ENCODE measurements at places on chromosomes 2 and 18. TPM values are rescaled to one million over a fixed set of nuclear protein-coding genes. Genes with fewer than 3 reads are reported as not detected.

NGEF gene
- 3.2 TPM for total RNA-seq

PSD4 gene
- total RNA-seq: 1.3 TPM

ASB18 gene
- total RNA-seq: not detected

C1GALT1C1L gene
- not detected for total RNA-seq

COL6A3 gene
- 3.4 TPM for total RNA-seq

SLC35F6 gene
- total RNA-seq: 11.6 TPM

ANKRD30BL gene
- total RNA-seq: not detected

HOXD10 gene
- total RNA-seq: not detected

ERFE gene
- 2.5 TPM for total RNA-seq

GRCh38 chr2:10559101-10559500 is 111.0 kb upstream of the ODC1 start:
- H3K27me3 ChIP-seq: no peaks in the 10 kb centered on the region
- H3K4me3 ChIP-seq: no peak overlapping the region
- no peaks in the 10 kb centered on the region for H3K4me1 ChIP-seq
- DNase-seq: no peak
- H3K27ac ChIP-seq: no peak overlapping the region
- H3K36me3 ChIP-seq: no peaks in the 10 kb centered on the region

GRCh38 chr18:79868168-79868784 is 70.5 kb downstream of the KCNG2 start:
- H3K27ac ChIP-seq: no peak overlapping the region
- no peak for DNase-seq
- H3K4me3 ChIP-seq: no peak overlapping the region
- H3K36me3 ChIP-seq: no peaks in the 10 kb centered on the region
- no peaks in the 10 kb centered on the region for H3K27me3 ChIP-seq
- no peaks in the 10 kb centered on the region for H3K4me1 ChIP-seq

GRCh38 chr2:168997118-168997521 is 34.0 kb downstream of the ABCB11 start:
- H3K27me3 ChIP-seq: no peaks in the 10 kb centered on the region
- no peaks in the 10 kb centered on the region for H3K36me3 ChIP-seq
- H3K4me3 ChIP-seq: no peak overlapping the region
- H3K27ac ChIP-seq: no peak overlapping the region

GRCh38 chr2:39778775-39779340 is at the start of gene THUMPD2:
TSS of gene THUMPD2 (minus strand) at chr2:39779258. CDS start at chr2:39779239, 19 bp downstream.
- no peaks in the 10 kb centered on the region for H3K27me3 ChIP-seq
- H3K4me3 ChIP-seq: peak within 1 kb of the TSS; percentile 86
- H3K4me1 ChIP-seq: peaks cover 4% of the 10 kb centered on the region
- H3K27ac ChIP-seq: peak within 1 kb of the TSS; percentile 78
- H3K36me3 ChIP-seq: peaks cover 5% of the 10 kb centered on the region

DNA sequence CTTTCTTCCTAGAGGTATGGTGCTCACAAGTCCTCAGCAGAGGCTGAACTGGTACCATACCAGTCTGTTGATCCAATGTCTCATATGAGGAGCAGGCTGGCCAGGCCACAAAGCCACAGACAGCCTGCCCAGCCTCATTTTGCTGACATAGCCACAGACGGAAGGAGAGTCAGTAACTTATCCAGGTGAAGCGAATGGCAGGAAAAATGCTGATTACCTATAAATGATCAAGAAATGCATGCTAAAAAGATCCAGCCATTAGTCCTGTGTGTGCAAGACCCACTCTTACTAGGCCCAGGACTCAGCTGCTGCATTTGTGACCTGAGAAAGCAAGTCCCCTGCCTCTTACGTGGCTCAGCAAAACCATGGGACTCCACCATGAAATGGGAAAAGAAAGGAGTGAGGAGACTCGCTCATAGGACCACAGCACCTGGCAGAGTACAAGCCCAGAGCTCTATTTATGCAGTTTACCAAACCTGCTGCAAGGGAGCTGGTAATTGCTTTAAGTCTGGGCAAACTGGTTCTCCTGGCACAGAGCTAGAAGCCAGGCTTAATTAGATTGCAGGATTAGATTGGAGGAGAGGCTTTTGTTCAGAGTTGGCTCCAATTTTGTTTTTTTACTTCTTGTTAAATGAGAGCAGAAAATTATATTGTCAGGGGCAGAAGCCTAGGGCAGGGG is 19.0 kb downstream of the RHOB start:
- no peaks in the 10 kb centered on the region for H3K36me3 ChIP-seq
- no peak for DNase-seq
- H3K4me3 ChIP-seq: no peak overlapping the region
- H3K27me3 ChIP-seq: no peaks in the 10 kb centered on the region
- no peak overlapping the region for H3K27ac ChIP-seq

GRCh38 chr2:146131048-146131447 is 1611.1 kb upstream of the ZEB2 start:
- H3K36me3 ChIP-seq: no peaks in the 10 kb centered on the region
- no peak for DNase-seq
- H3K27me3 ChIP-seq: no peaks in the 10 kb centered on the region
- no peak overlapping the region for H3K27ac ChIP-seq

DNA sequence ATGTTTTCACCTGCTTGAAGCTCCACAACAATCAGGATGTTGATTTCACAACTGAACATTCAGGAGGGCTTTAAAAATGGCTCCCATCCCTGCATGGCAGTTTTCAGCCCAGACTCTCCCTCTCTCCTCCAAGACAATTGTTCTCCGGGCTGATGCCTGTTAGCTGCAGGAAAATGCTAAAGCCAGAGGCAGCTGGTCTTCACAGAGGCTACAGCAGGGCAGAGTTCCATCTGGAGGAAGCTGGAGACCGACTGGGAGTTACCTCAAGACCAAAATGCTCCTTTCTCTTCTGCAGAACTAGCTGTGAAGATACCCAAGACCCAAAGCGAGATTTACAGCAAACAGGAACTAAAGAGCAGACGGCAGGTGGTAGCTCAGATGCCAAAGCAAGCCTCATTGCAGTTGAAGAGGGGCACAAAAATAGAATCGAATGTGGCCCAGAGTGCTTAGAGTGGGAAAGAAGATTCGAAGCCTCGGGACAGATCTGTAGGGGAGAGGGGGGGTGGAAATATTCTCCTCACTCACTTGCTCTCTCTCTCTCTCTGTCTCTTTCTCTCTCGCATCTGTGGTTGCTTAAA is 423.6 kb downstream of the ZNF521 start:
- no peak overlapping the region for H3K4me3 ChIP-seq
- H3K27ac ChIP-seq: no peak overlapping the region
- no peak for DNase-seq
- no peaks in the 10 kb centered on the region for H3K36me3 ChIP-seq

- H3K4me3 ChIP-seq: no peak overlapping the region
- DNase-seq: no peak
- H3K36me3 ChIP-seq: no peaks in the 10 kb centered on the region
- no peak overlapping the region for H3K27ac ChIP-seq
- H3K27me3 ChIP-seq: no peaks in the 10 kb centered on the region
- H3K4me1 ChIP-seq: no peaks in the 10 kb centered on the region
These were observed 130.3 kb downstream of the MGAT5 start for GRCh38 chr2:134384131-134384530.

GRCh38 chr18:43442571-43442970 is 165.3 kb upstream of the SYT4 start:
- DNase-seq: no peak

GRCh38 chr2:170212625-170213280 is 34.8 kb downstream of the MYO3B start:
- no peaks in the 10 kb centered on the region for H3K36me3 ChIP-seq
- no peak overlapping the region for H3K27ac ChIP-seq
- H3K4me1 ChIP-seq: peaks cover 3% of the 10 kb centered on the region
- H3K27me3 ChIP-seq: no peaks in the 10 kb centered on the region
- no peak for DNase-seq
- no peak overlapping the region for H3K4me3 ChIP-seq

- H3K27ac ChIP-seq: no peak overlapping the region
- no peaks in the 10 kb centered on the region for H3K36me3 ChIP-seq
- no peak overlapping the region for H3K4me3 ChIP-seq
- H3K27me3 ChIP-seq: no peaks in the 10 kb centered on the region
These were observed 15.2 kb downstream of the ACVR2A start for GRCh38 chr2:147860009-147860408.

DNA sequence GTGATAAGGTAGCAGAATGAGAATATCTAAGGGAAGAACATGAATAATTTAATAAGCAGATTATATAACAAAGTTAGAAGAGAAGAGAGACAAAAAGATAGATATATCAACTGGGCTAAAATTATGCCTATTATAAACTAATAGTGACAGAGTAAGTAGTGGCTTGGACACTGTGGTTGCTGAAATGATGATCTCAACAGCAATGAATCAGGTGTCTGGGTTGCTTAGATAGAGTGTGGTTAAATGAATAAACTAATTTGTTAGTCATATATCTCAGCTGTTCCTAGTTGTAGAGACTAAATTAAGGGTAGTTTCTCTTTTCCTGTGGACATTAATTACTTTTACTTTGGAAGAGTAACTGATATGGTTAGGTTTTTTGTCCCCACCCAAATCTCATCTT is 1485.4 kb upstream of the CELF4 start:
- H3K27me3 ChIP-seq: no peaks in the 10 kb centered on the region
- no peak overlapping the region for H3K4me3 ChIP-seq
- DNase-seq: no peak
- no peaks in the 10 kb centered on the region for H3K4me1 ChIP-seq

DNA sequence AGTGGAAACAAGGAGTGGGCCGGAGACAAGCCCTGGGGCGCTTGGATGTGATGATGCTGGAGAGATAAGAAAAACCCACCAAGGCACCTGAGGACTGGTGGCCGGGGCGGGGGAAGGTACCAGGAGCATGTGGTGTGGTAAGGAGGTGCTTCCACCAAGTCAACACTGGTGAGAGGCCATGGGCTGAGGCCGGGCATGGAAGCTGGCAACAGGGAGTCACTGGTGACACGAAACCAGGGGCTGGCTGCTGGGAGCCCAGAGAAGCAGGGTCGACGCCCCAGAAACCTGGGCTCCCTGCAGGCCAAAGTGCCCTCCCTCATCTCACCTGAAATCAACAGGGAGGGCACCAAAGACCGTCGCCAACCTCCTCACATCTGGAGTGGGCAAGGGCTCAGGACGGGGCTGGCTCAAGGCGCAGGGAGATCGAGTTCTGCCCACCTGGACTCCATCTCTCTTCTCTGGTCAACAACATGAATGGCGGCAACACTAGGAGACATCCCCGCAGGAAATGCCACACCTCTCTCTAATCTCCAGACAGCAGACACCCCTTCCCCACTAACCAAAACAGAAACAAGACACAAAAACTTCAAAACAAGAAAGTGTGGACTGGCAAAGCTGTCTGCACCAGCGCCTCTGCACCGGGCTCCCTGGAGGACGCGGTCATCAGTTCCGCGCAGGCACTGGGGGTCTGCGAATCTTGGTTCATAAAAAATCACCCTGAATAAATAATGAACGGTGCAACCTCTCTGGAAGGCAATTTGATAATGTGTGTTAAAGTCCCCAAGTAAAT is 185.5 kb downstream of the HDAC4 start:
- H3K27ac ChIP-seq: no peak overlapping the region
- H3K4me1 ChIP-seq: peaks cover 3% of the 10 kb centered on the region
- H3K4me3 ChIP-seq: no peak overlapping the region
- H3K27me3 ChIP-seq: no peaks in the 10 kb centered on the region

DNA sequence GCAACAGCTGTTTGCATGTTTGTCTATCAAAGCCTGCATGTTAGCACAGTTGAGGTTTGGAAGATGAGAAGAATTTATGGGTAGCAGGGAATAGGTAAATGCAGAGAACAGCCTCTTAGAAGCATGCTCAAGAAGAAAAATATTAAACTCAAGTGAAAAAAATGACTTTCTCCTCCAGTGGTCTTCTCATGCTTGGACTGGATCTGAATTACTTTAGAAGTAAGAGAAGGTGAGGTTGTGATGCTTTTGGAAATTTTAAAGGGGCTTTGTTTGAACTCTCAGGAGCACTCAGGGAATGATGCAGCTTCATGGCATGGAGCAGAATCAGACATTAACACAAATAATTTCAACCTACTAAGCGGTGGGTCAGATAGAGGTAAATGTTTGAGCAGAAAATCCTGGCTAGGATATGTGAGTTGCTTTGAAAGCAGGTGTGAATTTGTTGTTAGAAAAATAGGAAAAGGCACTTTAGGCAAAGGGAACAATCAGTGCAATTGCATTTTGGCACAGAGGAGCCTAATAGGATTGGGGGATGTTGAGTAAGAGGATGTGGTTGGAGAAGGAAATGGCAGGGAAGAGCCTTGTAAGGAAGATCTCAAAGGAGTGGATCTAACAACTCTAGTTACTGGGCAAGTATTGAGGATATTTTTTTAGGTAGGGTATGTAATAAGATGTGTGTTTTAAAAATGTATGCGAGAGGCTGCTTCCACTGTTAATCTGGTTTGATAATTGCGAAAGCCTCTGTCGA is 76.3 kb downstream of the DDX1 start:
- H3K36me3 ChIP-seq: no peaks in the 10 kb centered on the region
- no peak overlapping the region for H3K4me3 ChIP-seq
- H3K27ac ChIP-seq: no peak overlapping the region
- no peaks in the 10 kb centered on the region for H3K4me1 ChIP-seq
- DNase-seq: no peak

GRCh38 chr2:96138179-96139145 is at the start of gene ASTL:
TSS of gene ASTL (minus strand) at chr2:96138502. CDS start at chr2:96138436, 66 bp downstream.
- peaks cover 13% of the 10 kb centered on the region for H3K4me1 ChIP-seq
- H3K27ac ChIP-seq: no peak within 1 kb of the TSS
- H3K4me3 ChIP-seq: no peak within 1 kb of the TSS
- H3K27me3 ChIP-seq: no peaks in the 10 kb centered on the region
- DNase-seq: peak; percentile 88
- H3K36me3 ChIP-seq: no peaks in the 10 kb centered on the region

DNA sequence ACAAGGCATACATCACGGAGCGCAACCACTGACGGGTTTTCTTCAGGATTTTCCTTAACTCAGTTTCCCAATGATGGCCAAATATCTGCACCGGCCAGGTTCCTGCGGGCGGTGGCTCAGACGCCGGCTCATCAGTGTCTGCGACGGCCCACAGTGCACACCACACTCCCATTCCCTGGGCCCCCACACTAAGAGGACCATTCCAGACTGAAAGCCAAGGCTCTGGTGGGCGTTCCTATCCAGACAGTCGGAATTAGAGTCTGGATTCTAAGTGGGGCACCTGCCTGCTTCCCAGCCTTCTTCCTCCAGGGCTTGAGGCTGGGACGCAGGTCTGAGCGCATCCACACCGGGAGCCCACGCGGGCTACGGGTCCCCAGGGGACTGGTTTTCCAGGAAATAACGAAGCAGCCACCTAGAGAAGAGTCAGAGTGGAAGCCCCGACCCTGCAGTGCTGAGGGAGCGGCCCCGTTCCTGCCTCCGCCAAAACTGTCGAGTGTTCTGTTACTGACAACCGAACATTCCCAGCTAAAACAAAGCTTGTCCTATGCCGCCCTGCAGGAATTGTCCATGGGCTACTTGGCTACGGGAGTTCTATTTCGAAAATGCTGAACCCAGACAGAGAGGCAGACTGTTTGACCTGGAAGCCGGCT is 75.3 kb downstream of the TMEM18 start:
- H3K36me3 ChIP-seq: no peaks in the 10 kb centered on the region
- no peak for DNase-seq
- no peak overlapping the region for H3K4me3 ChIP-seq
- H3K27ac ChIP-seq: no peak overlapping the region
- H3K4me1 ChIP-seq: no peaks in the 10 kb centered on the region
- H3K27me3 ChIP-seq: no peaks in the 10 kb centered on the region

- H3K4me3 ChIP-seq: no peak overlapping the region
- DNase-seq: no peak
- no peaks in the 10 kb centered on the region for H3K4me1 ChIP-seq
- H3K27ac ChIP-seq: no peak overlapping the region
- no peaks in the 10 kb centered on the region for H3K27me3 ChIP-seq
These were observed 85.7 kb downstream of the B3GNT2 start for GRCh38 chr2:62281663-62282062.
